ENCODE measurements at places on chromosomes 3 and 15. TPM values are rescaled to one million over a fixed set of nuclear protein-coding genes. Genes with fewer than 3 reads are reported as not detected.

GRCh38 chr3:155651489-155652218, 93.2 kb downstream of the PLCH1 start:
- H3K36me3 ChIP-seq: no peaks in the 10 kb centered on the region
- no peak overlapping the region for H3K27ac ChIP-seq
- H3K4me1 ChIP-seq: no peaks in the 10 kb centered on the region
- H3K4me3 ChIP-seq: no peak overlapping the region

DNA sequence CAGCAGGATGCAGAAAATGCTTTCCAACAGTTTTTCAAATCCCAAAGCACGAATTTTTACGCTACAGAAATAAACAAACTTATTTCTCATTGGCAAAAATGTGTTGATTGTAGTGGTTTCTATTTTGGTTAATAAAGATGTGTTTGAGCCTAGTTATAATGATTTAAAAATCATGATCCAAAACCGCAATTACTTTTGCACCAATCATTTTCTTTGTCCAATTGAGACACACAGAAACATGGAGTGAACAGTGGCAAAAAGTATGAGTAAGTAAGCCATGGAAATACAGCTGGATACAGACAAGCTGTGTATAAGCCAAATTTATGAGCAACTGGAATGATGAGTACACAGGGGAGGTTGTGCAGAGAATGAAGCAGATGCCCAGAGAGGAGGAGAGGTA, 427.9 kb downstream of the NTRK3 start:
- H3K27me3 ChIP-seq: no peaks in the 10 kb centered on the region
- H3K36me3 ChIP-seq: no peaks in the 10 kb centered on the region
- H3K4me3 ChIP-seq: no peak overlapping the region
- H3K27ac ChIP-seq: no peak overlapping the region

DNA sequence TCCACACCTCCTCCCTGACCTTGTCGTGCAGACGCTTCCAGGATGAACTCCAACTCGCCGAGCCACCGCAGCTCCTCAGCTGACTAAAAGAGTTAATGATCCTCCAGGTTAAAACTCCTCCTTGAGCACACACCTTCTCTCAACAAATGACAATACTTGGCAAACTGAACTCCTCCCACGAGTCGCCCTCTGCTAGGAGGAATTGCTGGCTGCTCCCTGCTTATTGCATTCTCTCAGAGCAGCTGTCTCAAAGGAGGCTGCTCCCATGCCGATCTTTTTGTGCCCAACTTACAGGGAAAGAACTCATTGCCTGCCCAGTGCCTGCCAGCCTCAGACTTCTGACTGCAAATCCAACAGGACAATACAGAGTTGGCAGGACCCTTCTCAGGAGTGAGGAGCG, at the start of gene ATP13A4:
Gene ATP13A4, minus strand, starts transcription at position 85 of the 400 bp plus-strand sequence. CDS start 96 bp downstream, outside the sequence.
- peak within 1 kb of the TSS; percentile 20 for H3K4me3 ChIP-seq
- peak within 1 kb of the TSS; percentile 29 for H3K27ac ChIP-seq
- DNase-seq: no peak
- H3K27me3 ChIP-seq: no peaks in the 10 kb centered on the region

GRCh38 chr3:157129803-157130466, 30.0 kb downstream of the CCNL1 start:
- DNase-seq: no peak
- no peaks in the 10 kb centered on the region for H3K36me3 ChIP-seq
- H3K27ac ChIP-seq: peak overlapping the region; percentile 84

DNA sequence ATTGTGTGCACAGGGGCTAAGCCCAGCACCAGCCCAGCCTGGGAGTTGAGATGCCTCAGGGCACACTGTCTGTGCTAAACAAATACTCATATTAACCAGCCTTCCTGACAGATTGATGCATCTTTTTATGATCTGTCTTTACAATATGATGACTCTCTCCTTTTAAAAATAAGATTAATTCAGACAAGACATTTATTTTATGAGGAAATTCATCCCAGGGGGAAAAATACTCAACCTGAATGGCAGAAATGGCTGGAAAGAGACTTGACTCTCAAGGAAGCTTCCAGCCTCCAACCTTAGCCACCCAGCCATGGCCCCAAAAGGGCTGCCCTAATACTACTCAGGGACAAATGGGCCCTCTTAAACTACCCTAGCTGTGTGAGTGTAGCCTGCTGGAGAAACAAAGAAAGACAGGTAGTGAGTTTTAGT, 46.9 kb downstream of the NOX5 start:
- H3K27me3 ChIP-seq: no peaks in the 10 kb centered on the region
- H3K27ac ChIP-seq: no peak overlapping the region
- H3K4me1 ChIP-seq: no peaks in the 10 kb centered on the region
- H3K4me3 ChIP-seq: no peak overlapping the region

DNA sequence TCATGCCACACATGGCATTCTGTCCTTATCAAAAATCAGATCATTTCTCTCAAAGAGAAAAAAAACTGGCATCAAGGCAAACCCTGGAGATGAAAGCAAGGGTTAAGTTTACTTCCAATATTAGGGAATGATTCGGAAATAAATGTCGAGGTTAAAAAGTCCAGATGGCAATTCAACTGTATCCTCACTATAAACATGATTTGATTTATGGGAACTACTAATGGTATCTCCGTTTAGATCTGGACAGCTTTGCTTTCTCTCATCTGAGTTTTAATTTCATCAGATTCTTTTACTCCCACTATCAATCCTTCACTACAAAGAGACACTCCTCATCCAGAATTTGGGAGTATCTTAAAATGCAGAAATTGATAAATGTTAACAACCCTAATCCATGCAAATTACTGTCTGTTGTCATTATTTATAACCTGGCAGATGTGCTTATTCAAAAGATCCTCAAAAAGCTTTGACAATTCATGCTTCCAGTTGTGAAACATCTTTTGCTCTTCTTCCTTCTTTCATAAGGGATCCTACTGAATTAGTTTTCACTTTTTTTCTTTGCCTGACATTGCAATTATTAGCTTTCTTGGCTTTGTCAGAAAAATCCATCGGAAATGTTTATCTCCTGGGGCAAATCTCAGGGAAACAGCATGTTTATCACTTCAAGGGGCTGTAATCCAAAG, 903.2 kb downstream of the MCTP2 start:
- no peaks in the 10 kb centered on the region for H3K27me3 ChIP-seq
- no peak overlapping the region for H3K4me3 ChIP-seq
- H3K4me1 ChIP-seq: no peaks in the 10 kb centered on the region
- no peak overlapping the region for H3K27ac ChIP-seq
- no peak for DNase-seq

DNA sequence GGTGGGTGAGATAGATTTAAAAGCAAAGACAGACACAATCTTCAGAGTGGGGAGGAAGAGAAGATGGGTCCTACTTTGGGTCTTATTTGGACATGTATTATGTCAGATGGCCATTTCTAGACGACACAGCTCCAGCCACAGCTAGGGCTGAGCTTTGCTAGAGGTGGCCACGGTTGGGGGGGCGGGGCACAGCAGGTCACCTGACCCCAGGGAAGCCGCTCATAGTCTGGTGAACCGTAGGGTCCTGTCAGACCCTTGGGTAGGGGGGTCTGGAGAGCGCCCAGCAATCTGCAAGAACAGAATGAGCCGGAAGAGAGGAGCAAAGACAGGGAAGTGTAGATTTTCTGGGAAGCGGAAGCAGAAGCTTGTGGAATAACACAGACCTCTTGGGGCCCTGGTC, 6.6 kb downstream of the EPB42 start:
- H3K27ac ChIP-seq: no peak overlapping the region
- no peak for DNase-seq
- peaks cover 6% of the 10 kb centered on the region for H3K4me1 ChIP-seq
- peaks cover 5% of the 10 kb centered on the region for H3K27me3 ChIP-seq
- no peak overlapping the region for H3K4me3 ChIP-seq

DNA sequence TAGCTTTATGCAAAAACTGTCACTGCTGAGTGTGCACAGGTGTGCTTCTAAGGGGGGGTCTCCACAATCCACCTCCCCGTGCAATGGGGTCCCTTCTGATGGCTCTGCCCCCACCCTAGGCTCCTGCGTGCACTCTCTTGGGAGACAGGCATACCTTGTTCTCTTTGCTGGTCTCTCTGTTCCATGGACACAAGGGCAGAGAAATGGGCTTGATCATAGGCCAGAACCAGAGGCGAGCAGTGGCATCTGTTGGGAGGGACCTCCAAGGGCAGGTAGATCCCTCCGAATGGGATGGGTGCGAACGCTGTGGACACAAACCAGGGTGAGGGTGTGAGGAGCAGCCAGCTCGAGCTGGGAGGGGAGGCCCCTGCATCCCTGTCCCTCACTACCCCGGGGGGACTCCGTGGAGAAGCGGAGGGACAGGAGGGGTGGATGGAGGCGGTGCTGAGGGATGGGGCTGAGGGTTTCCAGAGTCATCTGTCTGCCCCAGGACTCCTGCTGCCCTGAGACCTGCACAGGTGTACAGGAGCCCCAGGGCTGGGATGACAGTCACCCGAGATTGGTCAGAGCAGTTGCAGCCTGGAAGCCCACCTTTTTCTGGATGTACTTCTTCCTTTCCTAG, 175.0 kb downstream of the KLF13 start:
- no peak overlapping the region for H3K4me3 ChIP-seq
- H3K27me3 ChIP-seq: no peaks in the 10 kb centered on the region
- no peak for DNase-seq

DNA sequence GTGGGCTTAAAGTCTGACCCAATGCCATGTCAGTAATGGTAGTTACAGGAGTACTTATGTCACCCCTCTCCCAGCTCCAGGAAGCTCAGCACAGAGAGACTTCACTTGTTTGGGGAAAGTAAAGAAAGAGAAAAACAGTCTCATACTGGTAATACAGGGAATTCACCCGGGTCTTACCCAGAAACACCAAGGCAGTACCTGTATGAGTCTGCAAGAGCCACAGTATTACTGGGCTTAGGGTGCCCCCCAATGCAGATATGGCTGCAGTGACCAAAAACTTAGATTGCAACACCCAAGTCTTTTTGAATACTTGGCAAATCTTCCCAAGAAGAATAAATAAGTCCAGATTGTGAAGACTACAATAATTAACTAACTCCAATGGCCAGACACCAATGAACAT, 622.1 kb downstream of the IGSF11 start:
- no peaks in the 10 kb centered on the region for H3K4me1 ChIP-seq
- no peak overlapping the region for H3K4me3 ChIP-seq
- no peak for DNase-seq
- H3K36me3 ChIP-seq: no peaks in the 10 kb centered on the region
- H3K27ac ChIP-seq: no peak overlapping the region

The ERICH6 gene
- total RNA-seq: not detected

The C3orf52 gene
- 183 TPM for total RNA-seq

Measured in suprapubic skin (tissue), 4 donors.